ENCODE measurements at places on chromosomes 6 and 20.

DNA sequence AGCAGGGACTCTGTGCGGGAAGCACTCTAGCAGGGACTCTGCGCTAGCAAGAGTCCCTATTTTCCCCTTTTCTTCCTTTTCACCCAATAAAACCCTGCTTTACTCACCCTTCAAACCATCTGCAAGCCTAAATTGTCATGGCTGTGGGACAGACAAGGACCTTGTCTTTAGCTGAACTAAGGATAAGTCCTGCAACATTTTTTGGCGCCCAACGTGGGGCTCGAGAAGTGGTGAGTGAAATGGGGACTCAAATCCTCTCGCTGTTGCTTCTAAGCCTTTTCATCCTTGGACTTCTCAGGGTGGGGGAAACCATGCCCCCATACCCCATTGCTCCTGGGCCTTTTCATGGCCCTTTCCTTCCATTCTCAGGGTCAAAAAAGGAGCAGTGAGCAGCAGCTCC is 46.4 kb downstream of the IMPG1 start:
- DNase-seq = peak; percentile 13

- DNase-seq = no peak
Measured at GRCh38 chr6:78533426-78533825, 333.9 kb upstream of the IRAK1BP1 start.

DNA sequence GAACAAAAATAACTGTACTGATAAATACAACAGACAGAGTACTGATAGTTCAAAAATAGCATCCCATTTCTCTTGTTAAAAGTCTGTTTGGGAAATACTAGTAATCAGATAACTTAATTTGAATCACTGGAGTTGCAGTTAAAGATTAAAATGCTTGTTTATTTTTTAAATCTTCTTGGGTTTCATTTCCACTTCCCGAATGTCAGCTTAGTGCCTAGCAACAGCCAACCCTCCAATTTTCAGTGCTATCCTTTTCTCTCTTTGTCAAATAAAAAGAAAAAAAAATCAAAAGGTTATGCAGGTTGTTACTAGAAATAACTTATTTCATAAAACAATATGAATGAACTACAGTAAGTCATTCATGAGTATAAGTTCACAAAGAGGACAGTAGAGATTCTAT is 257.7 kb upstream of the STXBP5 start:
- no peak for DNase-seq

DNA sequence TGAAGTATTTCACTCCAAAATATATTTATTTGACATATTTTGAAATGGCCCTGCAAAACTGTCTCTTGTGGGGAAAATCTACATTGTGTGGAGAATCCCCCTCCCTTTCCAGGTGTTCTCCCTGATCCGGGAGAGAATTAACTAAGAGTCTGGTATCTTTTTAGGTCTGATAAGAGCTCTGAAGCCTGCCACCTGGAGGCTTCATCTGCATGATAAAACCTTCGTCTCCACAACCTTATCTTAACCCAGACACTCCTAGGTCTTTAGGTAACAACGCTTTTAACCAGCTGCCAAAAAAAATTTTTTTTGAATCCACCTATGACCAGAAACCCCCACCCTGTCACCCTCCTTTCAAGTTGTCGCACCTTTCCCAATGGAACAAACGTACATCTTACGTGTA is 43.0 kb downstream of the FAM184A start:
- no peak for DNase-seq

DNA sequence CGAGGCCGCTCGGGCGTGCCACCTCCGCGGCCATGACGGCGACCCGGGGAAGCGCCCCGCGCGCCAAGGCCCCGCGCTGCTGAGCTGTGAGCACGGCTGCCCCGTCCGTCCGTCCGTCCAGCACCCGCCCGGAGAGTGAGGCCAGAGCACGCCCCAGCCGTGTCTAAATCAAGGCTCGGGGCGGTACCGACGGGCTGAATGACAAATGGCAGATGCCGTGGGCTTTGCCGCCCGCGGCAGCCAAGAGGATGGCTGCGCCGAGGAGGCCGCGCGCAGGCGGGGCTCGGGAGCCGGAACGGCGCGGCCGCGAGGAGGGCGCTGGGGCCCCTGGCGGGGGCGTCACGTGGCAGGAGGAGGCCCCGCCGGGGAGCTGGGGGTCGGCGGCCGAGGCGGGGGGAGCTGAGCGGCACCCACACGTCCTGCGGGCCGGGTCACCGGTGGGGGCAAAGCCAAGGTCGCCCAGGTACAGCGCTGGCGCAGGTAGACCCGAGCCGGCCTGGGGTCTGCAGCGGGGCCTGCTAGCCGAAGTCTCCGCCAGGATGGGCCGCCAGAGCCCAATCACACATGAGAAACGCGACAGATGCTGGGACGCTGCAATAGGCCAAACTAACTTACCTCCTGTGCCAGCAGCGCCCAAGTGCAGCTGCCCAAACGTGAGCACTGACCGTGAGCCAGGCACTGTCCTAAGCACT is at the start of gene PLAGL1:
TSS of gene PLAGL1 (minus strand) at position 140 of the 692 bp plus-strand sequence. CDS start 60,123 bp downstream, outside the sequence.
- peak; percentile 85 for DNase-seq

GRCh38 chr20:15179381-15179780 is 842.0 kb upstream of the FLRT3 start:
- no peak for DNase-seq

DNA sequence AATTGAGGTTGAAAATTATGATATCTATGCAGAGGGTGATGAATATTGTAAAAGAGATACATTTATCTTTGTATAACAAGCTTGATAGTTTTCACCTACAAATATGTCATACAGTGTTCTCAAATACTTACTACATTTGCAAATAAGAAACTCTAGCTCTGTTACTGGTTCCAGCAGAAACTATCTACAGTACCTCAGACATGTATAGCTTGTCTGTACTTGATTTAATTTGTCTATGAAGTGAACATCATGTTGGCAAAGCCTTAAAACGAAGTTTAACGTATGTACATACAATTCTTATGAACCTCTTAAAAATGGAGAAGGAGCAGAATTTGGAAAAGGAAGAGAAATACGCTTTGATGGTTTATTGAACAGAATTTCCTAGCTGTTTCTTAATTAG is 201.4 kb upstream of the MARCKS start:
- DNase-seq = no peak

- peak; percentile 61 for DNase-seq
Measured at GRCh38 chr6:33392595-33392948, 949 bp downstream of the KIFC1 start.

- no peak for DNase-seq
Measured at GRCh38 chr6:106114492-106114891, 28.4 kb downstream of the PRDM1 start.

GRCh38 chr20:14445310-14445709 is 107.9 kb upstream of the FLRT3 start:
- DNase-seq = no peak

DNA sequence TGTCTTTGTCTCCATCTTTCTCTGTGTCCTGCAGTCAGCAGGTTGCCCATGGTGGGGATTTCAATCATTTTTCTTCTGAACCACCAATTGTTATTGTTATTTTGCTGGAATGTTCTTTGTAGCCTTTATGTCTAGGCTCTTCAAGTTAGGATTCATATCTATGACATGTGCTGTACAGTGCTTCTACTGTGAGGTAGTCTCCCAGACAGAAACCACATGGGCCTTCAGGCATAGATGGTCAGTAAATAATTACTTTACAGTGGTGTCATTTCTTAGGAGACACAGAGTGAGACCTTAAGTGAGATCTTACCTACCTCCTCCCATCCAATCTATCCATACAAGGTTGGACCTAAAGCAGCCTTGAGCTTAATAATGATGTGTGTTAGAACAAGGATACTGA is 265.5 kb downstream of the ZFAND3 start:
- no peak for DNase-seq

GRCh38 chr6:81937296-81937937 is 184.9 kb upstream of the TENT5A start:
- no peak for DNase-seq

GRCh38 chr20:35001596-35002362 is 46.1 kb downstream of the MYH7B start:
- peak; percentile 33 for DNase-seq

DNA sequence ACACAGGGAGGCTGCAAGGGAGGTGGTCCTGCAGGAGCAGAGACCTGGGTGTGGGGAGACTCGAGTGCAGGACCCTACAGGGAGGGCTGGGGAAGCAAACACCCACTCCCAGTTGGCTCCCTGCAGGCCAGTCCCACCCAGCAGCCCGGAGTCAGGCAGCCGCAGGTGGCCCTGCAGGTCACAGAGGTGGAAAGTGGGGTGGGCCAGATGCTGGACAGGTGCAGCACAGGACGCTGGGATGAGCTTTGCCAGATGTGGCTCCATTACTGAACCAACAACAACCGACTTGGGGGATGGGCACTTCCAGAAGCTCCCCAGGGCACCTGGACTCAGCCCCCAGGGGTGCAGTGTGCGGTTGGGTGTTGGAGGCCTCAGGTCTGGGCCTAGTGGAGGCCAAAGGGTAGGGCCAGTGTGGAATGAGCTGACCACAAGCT is 26.6 kb upstream of the MYT1 start:
- no peak for DNase-seq

- no peak for DNase-seq
Measured at GRCh38 chr20:49710971-49711666, 2.6 kb downstream of the B4GALT5 start.

GRCh38 chr6:2666906-2667575 is 83.7 kb downstream of the MYLK4 start:
- DNase-seq = no peak

DNA sequence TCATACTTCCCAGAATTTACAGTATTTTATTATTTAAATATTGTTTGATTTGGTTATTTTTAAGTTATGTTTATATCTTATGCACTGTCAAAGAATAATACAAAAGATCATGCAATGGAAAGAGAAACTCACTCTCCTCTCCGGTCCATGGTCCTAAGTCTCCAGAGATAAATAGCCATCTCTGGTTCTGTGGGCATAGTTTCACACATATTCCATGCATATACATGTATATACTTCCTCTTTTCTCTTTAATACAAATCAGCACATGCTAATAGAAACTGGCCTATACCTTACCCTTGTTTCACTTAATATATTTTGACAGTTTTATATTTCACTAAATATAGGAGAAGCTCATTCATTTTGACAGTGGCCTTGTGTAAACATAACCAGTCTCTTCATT is 901.7 kb upstream of the CITED2 start:
- DNase-seq = peak; percentile 4

- no peak for DNase-seq
Measured at GRCh38 chr6:39062014-39062740, 13.6 kb downstream of the GLP1R start.

All from hematopoietic multipotent progenitor cell treated with erythropoietin and hydrocortisone succinate and interleukin-3 and kit ligand, for 4 days (in vitro differentiated cells).